ENCODE measurements at places on chromosomes 7 and 10.

DNA sequence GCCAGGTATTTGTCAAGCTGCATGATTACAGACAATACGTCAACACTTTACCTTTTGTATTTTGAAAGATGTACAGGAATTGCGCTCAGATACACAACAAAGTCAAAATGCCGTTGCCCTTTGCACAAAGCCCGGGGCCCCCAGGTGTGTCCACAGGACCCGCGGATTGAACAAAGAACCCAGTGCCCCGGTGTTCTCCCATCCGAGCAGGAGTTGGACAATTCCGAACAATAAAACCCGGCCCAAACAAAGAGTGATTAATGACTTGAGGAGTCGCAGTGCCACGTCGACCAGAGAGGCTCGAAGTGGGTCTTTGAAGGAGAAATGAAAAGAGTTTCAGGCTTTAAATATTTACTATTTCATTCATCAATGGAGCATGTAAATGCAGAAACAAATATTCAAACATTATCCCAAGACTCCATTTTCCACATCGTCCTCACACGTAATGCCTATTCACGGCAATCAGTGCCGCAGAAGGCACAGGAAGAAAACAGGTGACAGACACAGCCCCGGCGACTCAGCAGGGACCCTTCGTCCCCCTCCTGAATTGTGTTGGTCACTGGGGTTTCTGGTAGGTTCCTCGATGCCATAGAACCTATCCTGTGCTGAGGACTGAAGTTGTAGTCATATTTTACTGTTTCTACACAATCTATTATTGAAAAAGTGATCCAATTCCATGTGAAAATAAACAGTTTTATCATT, 70.9 kb upstream of the MGMT start:
- no peak for DNase-seq

DNA sequence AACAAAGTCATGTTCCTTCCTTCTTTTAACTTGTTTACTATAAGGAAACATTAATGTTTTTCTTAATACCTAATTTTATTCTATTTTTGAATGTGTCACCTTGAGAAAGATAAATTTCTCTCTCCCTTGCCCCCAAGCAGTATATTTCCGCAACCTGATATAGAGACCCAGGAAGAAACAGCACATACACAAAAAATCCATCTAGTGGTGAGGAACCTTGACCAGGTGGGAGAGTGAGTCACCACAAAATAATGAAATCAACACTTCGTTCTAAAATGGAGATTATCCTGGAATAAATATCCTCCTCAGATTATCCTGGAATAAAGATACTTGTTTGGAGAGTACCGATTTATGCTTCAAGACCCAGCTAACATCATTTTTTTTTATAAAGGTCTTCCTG, 232.9 kb upstream of the PTN start:
- DNase-seq, result no peak

DNA sequence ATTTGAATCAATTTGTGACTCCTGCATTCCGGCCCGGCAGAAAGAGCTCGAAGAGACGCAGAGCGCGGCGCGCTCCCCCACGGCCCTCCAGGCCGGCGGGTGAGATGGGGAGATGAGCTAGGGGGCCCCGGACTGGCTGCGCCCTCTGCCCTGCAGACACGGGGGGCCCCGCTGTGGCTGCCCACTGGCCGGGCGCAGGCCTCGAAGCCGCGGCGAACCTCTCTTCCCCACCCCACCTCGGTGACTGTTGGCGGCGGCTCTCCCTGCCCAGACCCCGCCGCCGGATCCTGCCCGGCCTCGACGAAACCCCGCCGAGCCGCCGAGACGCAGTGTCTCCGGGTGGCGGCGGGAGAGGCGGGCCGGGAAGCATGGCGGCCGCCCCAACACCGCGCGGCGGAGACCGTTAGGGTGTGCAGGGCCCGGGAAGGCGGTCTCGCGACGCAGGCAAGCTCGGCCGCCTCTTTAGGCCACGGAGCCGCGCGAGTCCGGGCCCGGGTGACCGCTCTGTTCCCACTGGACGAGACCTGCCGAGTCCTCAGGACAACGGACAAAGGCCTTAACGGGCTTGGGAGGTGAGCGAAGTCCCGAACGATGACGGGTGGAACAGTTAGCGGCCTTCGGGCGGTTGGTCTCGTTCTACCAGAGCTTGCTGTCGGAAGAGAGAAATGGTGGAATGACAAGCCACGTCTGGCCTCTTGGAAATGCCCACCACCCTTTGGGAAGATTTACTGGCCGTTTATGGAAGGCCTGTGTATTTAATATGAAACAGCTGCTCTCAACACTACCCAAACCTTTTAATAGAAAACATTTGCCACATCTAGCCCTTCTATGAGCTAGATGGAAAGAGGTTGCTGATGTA, 24.3 kb downstream of the NUP42 start:
- peak; percentile 39 for DNase-seq

DNA sequence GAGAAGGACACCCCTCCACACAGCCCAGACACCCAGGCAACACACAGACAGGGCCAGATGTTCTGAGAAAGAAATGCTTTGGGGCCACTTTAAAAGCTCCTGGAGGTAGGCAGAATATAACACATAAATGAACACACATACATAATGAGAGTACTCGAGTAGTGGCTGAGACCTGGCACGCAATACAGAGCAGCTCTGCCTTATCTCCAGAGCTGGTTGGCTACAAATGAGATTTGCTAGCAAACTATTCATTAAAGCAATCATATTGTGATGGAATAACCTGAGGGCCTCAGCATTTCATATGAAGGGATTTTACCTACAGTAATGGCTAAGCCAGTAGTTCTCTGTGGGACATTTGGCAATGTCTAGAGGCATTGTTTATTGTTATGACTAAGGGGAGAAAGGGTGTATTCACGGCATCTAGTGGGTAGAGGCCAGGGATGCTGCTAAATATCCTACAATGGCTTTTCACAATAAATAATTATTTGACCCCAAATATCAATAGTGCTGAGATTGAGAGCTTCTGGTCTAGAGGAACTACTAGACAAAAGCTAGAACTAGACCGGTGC, 5.5 kb upstream of the IMPDH1 start:
- no peak for DNase-seq

DNA sequence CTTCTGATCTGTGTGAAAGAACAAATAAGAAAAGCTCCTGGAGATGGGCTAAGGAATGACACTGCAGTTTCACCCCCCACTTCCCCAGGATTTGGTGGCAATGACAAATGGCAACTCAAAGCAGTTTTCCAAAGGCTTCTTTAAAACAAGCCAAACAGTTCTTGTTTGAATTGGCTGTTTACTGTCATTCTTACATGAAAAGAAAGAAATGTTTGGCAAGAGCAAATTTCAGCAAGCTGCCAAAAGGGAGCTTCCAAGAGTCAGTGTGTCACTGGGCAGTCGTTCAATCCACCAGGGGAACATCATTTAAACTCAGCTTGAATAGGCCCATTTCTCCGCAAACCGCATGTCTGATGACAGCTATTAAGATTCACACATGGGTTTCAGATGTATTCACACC, 119.0 kb upstream of the RHOBTB1 start:
- no peak for DNase-seq

GRCh38 chr7:42156291-42156865, 80.6 kb downstream of the GLI3 start:
- DNase-seq, result no peak

- no peak for DNase-seq
These were observed 41.8 kb downstream of the STK32C start for GRCh38 chr10:132265890-132266496.

GRCh38 chr7:151795168-151795811, 81.6 kb downstream of the PRKAG2 start:
- no peak for DNase-seq

DNA sequence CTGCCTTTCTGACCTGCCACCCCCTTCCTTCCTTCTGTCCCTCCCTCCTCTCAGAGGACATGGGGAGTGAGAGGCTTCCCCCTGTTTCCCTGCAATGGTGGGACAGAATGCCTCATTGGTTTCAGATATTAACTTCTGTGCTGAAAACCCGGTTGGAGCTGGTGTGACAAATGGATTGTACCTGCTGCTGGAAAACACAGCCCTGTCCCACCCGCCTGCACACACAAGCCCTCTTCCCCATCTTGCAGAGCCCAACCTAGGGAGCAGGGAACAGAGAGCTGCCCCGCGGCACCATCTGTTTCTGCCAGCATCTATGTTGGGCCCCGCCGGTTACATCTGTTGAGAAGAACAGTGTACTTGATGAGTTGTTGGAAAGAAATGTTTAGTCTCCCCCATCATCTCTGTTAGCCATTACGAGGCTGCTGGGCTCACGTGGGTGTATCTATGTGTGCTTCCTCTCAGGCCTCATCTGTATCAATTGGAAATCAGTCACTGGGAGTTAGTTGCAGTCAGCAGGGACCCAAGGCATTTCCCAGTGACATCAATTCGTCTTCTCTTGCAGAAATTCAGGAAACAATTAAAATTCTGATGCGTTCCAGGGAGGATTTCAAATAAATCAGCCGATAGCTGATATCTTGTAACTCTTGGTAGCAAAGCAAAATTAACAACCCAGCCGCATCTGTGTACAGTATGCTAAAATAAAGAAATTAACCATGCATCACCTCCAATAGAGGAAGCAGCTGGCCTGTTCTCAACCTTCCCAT, 725.6 kb upstream of the GALNT17 start:
- DNase-seq, result peak; percentile 47

DNA sequence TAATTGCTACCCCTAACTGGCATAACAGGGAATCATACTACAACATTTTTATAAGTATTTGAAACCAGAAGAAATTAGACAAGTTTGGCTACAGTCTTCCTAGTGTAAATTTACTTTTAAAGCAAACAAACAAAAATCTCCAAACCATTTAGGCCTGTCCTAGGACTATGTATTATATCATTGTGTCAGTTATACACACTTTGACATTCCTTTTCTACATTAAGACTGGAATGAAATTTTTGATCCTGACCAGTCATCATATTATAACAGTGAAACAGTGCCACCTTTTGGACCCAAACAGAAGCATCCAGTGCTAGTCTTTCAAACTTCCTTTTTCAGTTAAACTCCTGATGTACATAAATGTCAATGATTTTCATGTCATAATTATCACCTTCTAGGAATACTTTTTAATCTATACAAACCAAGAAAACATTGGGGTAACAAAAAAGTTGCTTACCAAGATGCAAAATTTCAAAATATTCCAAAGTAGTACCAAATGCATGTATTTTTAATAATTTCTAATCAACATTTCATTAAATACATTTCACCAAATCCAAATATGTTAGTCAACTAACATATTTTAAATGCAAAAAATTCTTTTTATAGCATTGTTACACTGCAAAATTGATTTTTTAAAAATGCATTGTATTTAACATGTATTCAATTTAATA, 75.7 kb downstream of the IMMP2L start:
- peak; percentile 9 for DNase-seq

DNA sequence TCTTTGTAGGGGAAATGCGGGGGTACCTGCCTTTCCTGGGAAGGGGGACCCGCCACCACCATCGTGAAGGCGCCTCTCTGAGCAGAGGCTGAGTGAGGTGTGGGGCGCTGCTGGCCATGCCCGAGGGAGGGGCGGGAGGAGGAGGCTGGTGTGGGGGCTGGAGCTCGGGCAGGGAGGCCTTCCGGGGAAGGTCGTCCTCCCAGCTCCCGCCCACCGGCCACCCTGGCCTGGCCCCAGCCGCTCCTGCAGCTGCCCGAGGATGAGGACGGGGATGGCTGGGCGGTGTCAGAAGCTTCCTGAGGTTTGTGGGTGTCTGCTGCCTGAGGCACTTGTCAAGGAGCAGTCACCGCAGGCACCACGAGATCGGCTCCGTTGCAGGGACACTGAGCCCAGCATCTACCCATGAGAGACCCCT, 11.4 kb downstream of the PWWP2B start:
- DNase-seq, result no peak

GRCh38 chr10:131749767-131750142, 151.1 kb upstream of the PPP2R2D start:
- DNase-seq, result no peak

- DNase-seq, result no peak
These were observed 154.8 kb downstream of the DNAJB9 start for GRCh38 chr7:108724251-108725100.

GRCh38 chr7:154569916-154570315, 433.0 kb downstream of the PAXIP1 start:
- DNase-seq, result no peak

- DNase-seq, result no peak
These were observed 77.8 kb downstream of the BAMBI start for GRCh38 chr10:28754930-28755718.

- DNase-seq, result no peak
These were observed 13.1 kb downstream of the PHKG1 start for GRCh38 chr7:56079450-56080185.

DNA sequence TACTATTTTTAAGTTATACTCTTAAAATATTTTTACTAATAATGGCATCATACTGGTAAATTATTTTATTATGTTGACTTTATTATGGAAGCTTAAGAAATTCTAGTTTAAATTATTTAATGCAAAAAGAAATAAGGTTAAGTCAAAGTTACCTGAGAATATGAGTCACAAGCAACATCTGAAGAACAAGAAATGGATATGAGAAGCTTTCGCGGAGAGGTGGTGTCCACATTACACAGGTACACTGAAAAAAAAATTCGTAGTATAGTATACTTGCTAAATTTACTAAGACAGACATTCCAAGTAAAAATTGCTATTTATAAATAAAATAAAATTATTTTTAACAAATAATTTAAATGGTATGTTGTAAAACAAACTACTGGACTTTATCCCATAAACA, 143.8 kb downstream of the AVL9 start:
- DNase-seq, result no peak

DNA sequence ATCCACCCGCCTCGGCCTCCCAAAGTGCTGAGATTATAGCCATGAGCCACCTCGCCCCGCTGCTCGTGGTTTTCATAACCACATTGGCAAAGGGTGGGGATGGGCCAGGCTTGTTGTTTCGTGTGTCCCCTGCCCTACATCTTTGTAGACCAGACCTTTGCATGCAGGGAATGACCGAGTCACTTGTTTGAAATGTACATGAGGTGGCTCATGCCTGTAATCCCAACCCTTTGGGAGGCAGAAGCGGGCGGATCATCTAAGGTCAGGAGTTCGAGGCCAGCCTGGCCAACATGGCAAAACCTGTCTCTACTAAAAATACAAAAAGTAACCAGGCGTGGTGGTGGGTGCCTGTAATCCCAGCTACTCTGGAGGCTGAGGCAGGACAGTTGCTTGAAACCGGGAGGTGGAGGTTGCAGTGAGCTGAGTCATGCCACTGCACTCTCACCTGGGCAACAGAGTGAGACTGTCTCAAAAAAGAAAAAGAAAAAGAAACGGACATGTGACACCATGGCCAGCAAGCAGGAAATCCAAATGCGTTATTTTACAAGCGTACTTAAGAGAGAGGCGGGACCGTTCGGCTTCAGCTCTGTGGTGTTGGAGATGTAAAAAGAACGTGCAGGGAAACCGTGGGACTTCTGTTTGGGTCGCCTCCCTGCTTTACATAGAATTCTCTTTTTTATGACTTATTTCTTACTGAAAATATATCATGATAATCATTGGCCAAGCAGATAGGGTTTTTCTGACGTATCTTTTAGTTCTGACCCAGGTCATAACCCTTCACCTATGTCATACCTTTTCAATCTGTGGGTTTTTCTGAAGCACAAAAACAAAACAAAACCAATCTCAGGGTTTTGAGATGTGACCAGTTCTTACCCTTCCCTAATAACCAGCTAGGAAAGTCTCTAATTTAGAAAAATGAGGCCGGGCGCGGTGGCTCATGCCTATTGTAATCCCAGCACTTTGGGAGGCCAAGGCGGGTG, 45.1 kb downstream of the WIPI2 start:
- DNase-seq, result no peak

GRCh38 chr7:149866139-149866778, 7.5 kb upstream of the ATP6V0E2 start:
- no peak for DNase-seq

Data from germinal center (tissue), 1 donor.